ENCODE measurements at places on chromosomes 11 and 22.

GRCh38 chr11:125162743-125163142 is 1.8 kb upstream of the PKNOX2 start:
- no peak for DNase-seq

DNA sequence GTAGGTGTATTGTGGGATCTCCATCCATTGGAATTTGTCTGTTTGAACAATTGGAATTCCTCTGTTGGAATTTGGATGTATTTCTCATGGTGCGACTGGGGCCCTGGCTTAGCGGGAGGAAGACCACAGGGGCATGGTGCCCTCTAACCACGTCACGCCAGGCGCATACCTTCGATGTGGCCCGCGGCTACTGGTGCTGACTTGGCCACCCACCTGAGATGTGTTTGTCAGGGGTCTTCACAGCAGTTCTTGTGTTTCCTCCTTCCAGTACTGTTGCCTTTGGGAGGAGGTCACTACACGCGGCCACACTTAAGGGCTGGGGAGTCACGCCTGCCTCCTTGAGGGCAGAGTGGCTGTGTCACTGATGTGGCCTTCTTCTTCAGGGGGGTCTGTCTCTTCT is 36.6 kb upstream of the GRAMD4 start:
- no peak for DNase-seq

DNA sequence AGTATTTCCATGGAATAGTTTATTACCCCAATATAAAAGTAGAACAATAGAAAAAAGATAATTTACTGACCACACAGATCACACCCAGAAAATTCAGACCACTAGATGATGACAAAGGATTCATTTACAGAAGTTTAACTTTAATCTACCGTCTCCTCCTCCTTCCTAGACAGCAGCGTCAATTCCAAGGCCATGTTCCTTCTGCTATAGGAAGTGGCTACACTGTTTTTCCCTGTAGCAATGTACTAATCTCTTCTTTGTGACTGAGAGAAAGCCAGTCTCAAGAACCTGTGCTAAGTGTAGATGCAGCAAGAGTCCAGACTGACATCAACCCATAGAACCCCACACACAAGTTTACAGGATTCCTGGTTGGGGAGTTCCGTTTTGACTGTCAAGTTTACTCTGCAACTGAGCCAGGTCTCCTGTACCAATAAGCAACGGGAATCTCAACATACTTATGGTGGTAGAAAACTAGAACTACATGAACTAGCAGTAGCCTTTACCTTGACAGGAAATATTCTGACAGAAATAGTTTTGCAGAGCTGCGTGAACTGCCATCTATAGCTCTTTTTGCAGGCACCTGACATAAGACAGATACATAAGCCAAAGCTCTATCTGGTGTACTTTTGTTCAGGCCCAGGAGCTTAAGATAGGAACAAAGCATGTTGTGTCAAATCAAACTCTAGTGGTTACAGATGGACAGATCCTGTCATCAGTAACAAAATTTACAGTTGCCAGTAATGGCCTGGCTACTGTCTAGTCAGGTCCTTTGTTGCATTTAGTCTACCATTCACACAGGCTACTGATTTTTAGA is 42.9 kb downstream of the MRTFA start:
- no peak for DNase-seq

DNA sequence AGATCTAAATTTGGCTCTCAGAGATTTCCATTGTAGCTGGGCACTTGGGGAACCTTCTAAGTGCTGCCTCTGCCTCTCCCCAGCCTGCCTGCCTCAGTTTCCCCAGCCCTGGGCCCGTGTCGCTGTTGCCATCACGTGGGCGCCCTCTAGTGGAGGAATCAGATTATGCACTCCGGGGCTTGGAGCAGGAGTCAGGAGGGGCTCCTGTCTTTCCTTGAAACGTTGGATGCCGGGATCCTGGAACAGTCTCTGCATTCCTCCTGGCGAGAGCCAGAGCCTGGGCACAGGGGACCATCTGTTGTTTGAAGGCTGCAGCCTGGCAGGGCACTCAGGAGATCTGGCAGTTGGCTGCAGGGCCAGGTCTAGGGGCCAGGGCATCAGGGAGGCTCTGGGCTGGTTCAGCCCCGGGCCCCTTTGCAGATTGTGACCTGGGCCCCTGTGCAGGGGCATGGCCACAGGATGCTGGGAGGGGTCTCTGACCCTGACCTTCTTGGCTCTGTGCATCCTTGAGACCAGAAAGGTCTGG is 71.6 kb downstream of the LRP5 start:
- peak; percentile 16 for DNase-seq

- DNase-seq, result no peak
Measured at GRCh38 chr11:290621-291231, 1.8 kb downstream of the PGGHG start.

DNA sequence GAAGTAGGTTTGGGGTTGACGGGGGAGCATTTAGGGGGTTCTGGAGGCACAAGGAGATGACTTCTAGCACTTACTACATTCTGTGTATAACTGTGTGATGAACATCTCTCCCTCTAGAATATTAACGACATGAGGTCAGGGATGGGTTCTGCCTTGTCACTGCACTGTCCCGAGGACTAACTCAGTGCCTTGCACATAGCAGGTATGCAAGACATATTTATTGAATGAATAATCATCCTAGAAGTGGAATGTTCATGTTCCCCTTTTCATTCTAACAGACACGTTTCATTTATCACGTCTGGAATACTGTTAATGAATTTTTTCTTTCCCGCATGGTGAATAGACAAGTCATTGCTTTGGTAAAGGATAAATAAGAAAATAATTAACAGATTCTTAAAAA is 12.6 kb downstream of the SYT13 start:
- DNase-seq, result no peak

DNA sequence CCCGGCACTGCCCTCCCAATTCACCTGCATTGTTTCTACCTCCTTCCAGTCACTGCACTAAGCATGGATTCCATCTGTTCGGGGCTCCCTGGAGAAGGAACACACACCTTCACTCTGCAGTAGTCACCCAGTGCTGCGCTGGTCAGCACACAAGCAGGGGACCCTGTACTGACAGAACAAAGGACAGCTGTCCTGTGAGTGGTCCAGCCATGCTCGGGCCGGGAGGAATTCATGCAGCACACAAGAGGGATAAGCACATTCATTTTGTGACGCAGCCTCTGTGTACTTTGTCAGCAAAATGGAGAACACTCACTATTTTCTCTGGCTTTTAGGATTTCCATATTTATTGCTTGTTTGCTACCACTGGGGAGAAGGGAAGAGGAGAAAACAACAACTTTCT is 167.3 kb downstream of the NTM start:
- no peak for DNase-seq

DNA sequence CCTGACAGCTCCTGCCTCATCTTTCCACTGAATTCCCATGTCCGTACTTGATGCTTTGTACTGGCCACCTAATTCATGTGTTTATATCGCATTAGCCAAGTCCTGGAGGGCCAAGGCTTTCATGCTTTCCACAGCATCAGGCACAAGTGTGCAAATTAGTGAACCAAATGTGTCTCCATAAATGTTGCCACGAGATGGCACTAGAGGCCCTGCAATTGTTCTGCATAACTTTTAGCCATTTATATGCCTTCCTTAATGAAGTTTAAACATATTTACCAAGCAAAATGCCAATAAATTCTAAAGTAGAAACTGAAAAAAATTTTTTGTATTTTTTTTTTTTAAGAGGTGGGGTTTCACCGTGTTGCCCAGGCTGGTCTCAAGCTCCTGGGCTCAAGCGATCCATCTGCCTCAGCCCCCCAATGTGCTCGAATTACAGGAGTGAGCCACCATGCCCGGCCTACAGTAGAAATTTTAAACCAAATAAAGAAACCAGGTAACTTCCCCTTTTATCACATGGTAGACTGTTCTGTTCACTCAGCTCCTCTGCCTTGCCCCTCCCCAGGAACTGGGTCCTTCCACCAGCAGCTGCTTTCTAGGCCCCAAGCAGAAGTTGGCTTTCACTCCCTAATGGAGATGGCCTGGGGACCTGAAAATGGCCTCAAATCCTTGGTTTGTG is 20.8 kb upstream of the IL18BP start:
- peak; percentile 22 for DNase-seq

- DNase-seq, result no peak
Measured at GRCh38 chr11:122851366-122851966, 13.2 kb downstream of the CRTAM start.

DNA sequence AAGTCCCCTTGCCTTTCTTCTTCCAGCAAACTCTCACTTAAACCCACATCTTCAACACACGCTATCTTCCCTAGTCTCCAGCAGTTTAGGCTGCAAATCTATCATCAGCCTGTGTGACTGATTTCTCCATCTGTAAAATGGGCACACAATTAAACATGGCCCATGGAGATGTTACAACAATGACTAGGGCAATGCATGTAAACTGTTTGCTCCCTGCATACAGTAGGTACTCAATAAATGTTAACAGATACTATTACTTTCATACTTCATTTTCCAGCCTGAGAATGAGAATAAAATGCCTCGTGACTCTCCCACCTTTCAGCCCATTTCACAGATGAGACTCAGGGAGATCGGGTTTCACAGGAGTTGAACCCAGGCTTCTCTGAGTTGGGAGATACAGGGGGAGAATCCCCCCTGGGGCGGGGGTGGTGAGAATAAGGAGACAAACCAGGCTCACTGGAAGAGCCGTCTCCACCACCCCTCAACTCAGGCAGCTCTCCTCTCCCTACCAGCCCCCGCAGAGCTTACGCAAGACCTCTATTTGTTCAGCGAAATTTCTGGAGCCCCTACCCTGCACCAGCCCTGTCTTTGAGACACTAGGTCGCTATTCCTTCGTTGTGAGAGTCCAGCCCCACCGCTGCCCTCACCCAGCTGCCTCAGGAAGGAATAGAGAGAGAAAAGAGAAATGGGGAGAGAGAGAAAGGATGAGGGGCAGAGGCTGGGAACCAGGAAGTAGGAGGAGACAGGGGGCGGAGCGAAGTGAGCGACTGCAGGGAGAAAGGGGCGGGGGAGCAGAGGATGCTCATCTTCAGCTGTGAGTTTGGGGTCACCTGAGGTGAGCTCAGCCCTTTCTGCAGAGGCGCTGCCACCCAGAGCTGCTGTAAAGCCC is 42.1 kb upstream of the KLHL35 start:
- DNase-seq, result peak; percentile 46

- DNase-seq, result no peak
Measured at GRCh38 chr11:65700399-65700798, 11.7 kb upstream of the KAT5 start.

DNA sequence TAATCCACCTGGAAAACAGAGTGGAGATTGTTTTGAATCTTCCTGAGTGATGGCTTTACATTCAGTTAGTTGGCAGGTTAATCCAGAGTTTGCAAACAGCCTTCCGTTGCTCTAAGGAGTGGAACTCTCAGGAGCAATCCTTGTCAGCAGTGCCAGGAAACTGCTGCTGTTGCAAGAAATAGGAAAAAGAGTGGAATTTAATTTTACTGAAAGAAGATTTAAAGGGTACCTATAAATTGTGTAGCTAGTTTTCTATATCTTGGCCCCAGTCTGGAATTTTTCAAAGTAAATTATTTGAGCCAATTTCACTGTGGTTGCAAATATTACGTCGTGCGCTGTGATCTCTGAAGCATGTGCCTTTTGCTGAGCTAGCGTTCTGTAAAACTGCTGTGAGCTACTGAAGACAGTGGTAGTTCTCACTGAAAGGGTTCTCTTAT is 55.5 kb upstream of the SLC5A12 start:
- no peak for DNase-seq

DNA sequence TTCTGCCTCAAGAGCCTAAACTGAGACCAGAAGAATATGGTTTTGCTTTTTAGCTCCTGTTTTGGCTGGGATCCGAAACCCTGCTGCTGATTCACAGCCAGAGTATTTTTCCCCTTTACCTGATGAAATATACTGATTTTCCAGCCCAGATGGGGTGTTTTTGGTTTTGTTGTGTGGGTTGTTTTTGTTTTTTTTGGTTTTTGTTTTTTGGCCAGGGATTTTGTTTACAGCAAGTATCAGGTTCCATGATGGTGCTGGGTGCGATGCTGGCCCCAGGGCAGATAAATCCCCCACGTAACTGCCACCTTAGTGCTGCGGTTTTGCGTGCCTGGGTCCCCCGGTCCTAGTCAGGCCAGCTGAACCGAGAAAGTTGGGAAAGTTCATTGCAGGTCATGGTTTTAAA is 103.7 kb downstream of the ZBTB16 start:
- no peak for DNase-seq

GRCh38 chr22:44398856-44399837 is 86.4 kb upstream of the SHISAL1 start:
- DNase-seq, result no peak

GRCh38 chr22:26552466-26552865 is 37.5 kb downstream of the TPST2 start:
- DNase-seq, result no peak

DNA sequence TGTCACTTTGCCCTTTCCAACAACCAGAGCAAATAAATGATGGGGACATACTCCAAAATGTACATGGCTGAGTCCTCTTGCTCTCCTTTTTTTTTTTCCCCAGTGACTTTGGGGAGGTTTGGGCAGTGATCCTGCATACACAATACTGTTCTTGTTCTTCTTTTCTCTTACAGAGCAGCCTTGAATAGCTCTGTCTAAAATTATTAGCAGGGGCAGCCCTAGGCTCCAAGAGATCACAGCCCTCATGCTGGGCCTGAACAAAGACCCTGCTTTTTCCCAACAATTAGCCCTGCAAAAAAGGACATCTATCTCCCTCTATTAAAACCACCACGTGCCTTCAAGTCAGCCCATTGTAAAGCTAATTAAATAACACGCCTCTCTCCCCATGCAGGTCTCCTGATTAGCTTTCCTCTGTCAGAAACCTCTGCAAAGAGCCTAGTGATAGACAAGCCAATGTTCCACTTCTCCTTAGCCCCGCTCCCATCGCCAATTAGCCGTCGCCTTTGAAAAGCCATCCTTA is 54.7 kb downstream of the ETS1 start:
- DNase-seq, result no peak

- DNase-seq, result no peak
Measured at GRCh38 chr11:21396342-21397008, 727.1 kb downstream of the NELL1 start.

DNA sequence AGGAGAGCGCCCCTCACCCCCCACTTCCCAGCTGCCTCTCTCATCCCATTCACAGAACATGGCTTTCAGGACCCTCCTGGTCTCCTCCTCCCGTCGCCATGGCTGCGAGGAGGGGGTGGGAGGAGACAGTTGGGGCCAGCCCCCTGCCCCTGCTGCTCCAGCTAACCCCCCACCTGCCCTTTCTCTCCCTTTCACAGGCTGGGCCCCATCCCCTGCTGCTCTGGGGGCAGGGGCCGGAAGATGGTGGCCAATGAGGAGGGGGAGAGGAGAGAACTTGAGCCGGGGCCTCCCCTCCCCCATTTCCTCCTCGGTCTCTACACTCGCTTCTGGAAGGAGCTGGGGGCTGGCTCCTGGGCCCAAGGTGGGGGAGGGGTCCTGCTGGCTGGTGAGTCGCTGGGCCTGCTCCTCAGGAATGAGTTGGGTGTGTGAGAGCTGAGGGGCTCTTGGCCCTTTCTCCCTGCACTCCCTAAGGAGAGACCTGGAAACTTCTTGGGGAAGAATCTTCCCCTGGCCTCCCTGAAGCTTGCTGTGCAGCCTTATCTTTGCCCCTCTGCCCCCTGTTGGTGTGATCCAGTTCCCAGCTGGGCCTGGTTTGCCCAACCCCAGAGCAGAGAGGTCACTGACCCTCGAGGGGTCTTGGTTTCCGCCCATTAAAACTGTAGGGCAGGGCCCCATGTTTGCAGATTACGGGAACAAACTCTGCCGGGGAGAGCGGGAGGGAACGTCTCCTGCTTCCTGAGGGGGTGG is 10.2 kb downstream of the YPEL4 start:
- no peak for DNase-seq

GRCh38 chr11:114392735-114393667 is 7.3 kb downstream of the C11orf71 start:
- no peak for DNase-seq

- no peak for DNase-seq
Measured at GRCh38 chr11:102643941-102644340, 18.8 kb upstream of the MMP20 start.
